Right cardiac atrium (tissue), 5 donors: ENCODE measurements at places on chromosomes 2 and 18. TPM values are rescaled to one million over a fixed set of nuclear protein-coding genes. Genes with fewer than 3 reads are reported as not detected.

GRCh38 chr2:213251618-213252017 lies 32.6 kb upstream of the SPAG16 start:
- DNase-seq: no peak

RGPD3 gene
- total RNA-seq: not detected

DNA sequence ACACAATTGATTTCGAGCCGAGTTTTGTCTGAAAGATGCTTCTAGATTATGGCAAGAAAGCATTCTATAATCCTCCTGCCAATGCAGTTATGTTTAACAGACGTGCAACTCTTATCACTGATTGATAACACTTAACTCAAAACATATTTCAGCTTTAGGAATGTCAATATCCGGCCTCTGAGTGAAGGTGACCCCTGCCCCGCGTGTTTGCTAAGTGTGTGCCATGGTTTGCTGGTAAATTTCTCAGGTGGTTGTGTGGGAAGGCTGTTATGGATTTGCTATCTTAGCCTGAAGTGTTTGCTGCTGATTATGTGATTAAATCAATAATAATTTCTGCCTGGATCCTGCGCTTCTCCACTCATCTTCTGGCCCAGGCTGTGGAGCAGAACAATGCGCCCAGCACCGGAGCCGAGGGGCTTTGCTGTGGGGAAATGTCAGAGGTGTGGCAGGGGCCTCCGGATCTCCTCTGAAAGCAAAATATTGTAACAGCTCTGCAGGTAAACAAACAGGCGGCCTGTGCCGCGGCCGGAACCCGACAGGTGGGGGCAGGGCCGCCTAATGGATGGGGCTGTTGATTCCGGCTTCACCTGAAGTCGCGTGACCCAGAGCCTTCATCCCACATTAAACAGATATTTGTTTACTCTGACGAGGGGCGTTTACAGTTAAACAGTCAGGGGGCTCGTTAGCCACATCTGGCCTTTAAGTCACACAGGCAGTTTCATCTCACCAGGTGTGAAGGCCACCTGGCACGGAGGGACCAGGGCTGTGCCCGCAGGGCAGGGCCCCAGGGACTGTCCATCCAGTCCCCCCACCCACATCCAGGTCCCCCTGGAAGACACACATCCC lies 210.7 kb upstream of the SALL3 start:
- no peak for DNase-seq

GRCh38 chr2:3805201-3805939 lies 102.0 kb downstream of the DCDC2C start:
- no peak for DNase-seq

SATB2 gene
- 2.2 TPM for total RNA-seq

LRRC30 gene
- total RNA-seq: not detected

- DNase-seq: no peak
Observed at GRCh38 chr18:446941-447560, 53.5 kb downstream of the COLEC12 start.

PRKAG3 gene
- 0.14 TPM for total RNA-seq

GRCh38 chr2:241546771-241547498 lies 11.6 kb upstream of the BOK start:
- DNase-seq: no peak

FAM98A gene
- 77.7 TPM for total RNA-seq

DNA sequence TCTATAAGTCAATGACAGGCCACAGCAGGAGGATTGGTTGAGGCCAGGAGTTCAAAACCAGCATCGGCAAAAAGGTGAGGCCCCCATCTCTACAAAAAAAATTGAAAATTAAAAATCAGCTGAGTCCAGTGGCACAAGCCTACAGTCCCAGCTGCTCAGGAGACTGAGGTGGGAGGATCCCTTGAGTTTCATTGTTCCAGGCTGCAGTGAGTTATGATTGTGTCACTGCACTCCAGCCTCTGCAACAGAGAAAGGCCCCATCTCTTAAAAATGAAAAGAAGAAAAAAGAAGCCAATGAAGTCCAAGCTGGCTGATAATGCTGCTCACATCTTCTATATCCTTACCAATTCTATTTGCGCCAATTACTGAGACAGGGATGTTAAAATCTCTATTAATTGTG lies 39.1 kb downstream of the MRPS5 start:
- no peak for DNase-seq
